Left lung (tissue), 14 donors: ENCODE measurements at places on chromosomes 16 and 17. TPM values are rescaled to one million over a fixed set of nuclear protein-coding genes. Genes with fewer than 3 reads are reported as not detected.

DNA sequence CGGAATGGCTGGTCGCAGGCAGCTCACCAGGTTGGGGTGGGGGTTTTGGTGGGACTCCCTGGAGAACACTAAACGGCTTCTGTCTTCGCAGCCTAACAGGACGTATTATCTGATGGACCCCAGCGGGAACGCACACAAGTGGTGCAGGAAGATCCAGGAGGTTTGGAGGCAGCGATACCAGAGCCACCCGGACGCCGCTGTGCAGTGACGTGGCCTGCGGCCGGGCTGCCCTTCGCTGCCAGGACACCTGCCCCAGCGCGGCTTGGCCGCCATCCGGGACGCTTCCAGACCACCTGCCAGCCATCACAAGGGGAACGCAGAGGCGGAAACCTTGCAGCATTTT lies 59.7 kb downstream of the PDPK1 start:
- peaks cover 72% of the 10 kb centered on the region for H3K36me3 ChIP-seq
- peak; percentile 64 for DNase-seq
- H3K4me1 ChIP-seq, result peaks cover under 1% of the 10 kb centered on the region
- no peaks in the 10 kb centered on the region for H3K27me3 ChIP-seq

DNA sequence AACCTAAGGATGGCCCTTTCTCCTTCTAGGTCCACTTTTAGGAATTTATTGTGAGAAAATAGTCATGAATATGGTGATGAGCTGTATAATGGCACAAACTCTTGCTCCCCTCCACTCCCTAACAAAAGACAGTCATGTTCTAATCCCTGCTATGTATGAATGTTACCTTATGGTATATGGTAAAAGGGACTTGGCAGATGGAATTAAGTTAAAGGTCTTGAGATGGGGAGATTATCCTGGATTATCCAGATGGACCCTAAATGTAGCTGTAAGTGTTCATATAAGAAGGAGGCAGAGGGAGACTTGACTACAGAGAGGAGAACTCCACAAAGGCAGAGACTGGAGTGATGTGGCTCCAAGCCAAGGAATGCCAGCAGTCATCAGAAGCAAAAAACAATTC lies 296.1 kb downstream of the SOX9 start:
- no peaks in the 10 kb centered on the region for H3K4me1 ChIP-seq
- H3K27ac ChIP-seq, result no peak overlapping the region
- H3K4me3 ChIP-seq, result no peak overlapping the region
- DNase-seq, result no peak
- no peaks in the 10 kb centered on the region for H3K27me3 ChIP-seq

- no peaks in the 10 kb centered on the region for H3K27me3 ChIP-seq
- H3K27ac ChIP-seq, result no peak overlapping the region
- H3K4me3 ChIP-seq, result no peak overlapping the region
- no peaks in the 10 kb centered on the region for H3K4me1 ChIP-seq
- peak; percentile 28 for DNase-seq
- no peaks in the 10 kb centered on the region for H3K36me3 ChIP-seq
These were observed 540.3 kb downstream of the KCNJ2 start for GRCh38 chr17:70709596-70709995.

Gene PKMYT1
- total RNA-seq, result 14.3 TPM

GRCh38 chr16:49521734-49522325 lies 148.2 kb downstream of the C16orf78 start:
- H3K36me3 ChIP-seq, result no peaks in the 10 kb centered on the region
- H3K4me3 ChIP-seq, result no peak overlapping the region
- DNase-seq, result no peak
- no peaks in the 10 kb centered on the region for H3K4me1 ChIP-seq

Gene TNP2
- total RNA-seq, result not detected

Gene MYO15A
- 1.6 TPM for total RNA-seq

Gene AIPL1
- not detected for total RNA-seq

Gene TMIGD1
- total RNA-seq, result not detected

Gene PGS1
- 63.4 TPM for total RNA-seq

- H3K36me3 ChIP-seq, result peaks cover 79% of the 10 kb centered on the region
- DNase-seq, result no peak
- H3K27me3 ChIP-seq, result no peaks in the 10 kb centered on the region
These were observed 70.3 kb downstream of the SDR42E1 start for GRCh38 chr16:81940781-81941560.

Gene ANKRD40CL
- total RNA-seq, result not detected

Gene KRT12
- total RNA-seq, result not detected

- DNase-seq, result no peak
- peaks cover 19% of the 10 kb centered on the region for H3K4me1 ChIP-seq
- H3K36me3 ChIP-seq, result peaks cover 14% of the 10 kb centered on the region
- H3K27me3 ChIP-seq, result no peaks in the 10 kb centered on the region
These were observed 23.8 kb downstream of the TMEM94 start for GRCh38 chr17:75480281-75480680.

DNA sequence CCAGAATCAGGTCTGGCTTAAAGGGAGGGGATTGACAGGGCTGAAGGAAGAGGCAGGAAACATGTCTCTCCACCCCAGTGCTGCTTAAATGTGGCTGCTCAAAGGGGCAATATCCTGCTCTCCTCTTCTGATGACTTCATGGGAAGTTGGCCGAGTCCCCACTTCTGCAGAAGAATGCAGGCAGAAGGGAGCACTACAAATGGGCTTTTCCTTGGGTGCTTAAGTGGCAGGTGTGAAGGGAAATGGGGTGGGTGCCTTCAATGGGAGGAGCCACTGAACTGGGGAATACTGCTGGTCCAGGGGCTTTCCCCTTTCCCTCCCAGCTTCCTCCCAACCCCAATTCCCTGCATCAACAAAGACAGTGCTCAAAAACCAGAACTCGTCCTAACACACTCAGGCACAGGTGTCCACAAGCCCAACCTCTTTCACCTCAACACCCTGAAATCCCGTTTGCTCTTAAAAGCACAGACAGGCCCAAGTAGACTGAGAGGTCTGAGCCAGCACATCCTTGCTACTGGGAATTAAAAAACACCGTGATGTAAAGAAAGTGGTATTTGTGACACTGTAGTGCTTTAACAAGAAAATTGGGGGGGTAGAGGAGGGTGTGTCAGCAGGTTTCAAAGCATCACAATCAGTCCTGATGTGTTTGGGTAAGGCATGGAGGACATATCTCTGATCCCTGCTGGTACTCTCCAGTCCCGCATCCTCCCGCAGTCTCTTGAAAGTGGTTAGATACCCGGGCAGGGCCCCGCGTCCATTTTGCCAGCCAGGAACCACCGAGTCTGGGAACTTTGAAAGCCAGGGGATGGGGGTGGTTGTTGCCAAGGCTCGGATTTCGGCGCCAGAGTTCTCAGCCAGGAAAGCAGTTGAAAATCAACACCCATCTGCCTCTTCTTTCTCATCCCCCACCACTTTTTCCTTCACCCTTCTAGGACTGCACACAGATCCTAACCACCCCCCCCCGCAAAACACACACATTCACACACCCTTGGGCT lies 1.6 kb downstream of the CA10 start:
- H3K27me3 ChIP-seq, result peaks cover 44% of the 10 kb centered on the region
- no peak overlapping the region for H3K4me3 ChIP-seq
- no peak overlapping the region for H3K27ac ChIP-seq
- H3K4me1 ChIP-seq, result no peaks in the 10 kb centered on the region

DNA sequence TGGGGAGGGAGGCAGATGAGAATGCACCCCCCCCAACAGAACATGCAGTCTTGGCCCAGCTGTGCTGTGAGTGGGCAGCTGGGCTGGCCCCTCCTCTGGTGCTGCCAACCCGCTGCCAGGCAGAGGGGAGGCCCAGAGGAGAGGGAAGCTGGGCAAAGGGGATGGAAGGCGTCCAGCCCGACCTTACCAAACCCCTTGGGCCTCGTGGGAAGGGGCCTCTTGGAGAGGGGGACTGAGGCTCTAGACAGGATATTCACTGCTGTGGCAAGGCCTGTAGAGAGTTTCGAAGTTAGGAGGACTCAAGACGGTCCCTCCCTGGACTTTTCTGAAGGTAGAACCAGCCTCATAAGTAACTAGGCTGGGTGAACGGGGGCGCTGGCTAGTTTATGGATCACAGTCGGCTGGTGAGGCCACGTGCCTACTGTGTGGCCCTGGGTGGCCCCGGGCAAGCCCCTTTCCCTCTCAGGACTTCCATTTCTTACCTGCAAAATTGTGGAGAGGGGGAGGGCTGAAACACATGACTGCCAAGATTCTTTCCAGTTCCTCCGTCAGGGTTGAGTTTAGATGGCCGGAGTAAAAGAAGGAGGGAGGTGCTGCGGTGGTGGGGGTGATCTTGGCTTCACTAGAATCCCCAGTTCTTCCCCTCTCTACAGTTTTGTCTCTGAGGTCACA lies 857 bp upstream of the STAT5A start:
- no peaks in the 10 kb centered on the region for H3K27me3 ChIP-seq
- peaks cover 13% of the 10 kb centered on the region for H3K36me3 ChIP-seq
- H3K4me3 ChIP-seq, result peak overlapping the region; percentile 79
- H3K4me1 ChIP-seq, result peaks cover 16% of the 10 kb centered on the region
- no peak for DNase-seq
- peak overlapping the region; percentile 95 for H3K27ac ChIP-seq

DNA sequence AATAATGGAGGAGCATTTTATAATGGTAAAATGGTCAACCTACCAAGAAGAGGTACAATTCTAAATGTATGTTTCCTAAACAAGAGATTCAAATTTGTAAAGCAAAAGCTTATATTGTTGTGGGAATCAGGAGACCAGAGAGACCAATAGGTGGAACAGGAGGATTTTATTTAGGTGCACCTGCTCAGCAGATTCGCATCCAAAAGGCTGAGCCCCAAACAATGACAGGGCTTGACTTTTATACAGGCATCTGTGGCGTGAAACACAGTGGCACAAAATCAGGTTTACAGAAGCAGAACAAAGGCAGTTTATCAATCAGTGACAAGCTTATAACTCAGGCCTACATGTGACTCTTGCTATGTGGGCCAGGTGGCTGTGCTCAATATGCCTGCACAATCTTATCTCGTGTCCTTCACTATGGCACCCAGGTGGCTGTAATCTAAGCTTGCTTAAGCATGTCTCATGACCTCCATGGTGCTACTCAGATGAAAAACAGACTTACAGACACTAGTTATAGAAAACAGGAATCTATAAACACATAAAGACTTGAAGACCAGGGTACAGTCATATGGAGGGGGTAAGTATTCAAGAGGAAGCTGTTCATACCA lies 780.2 kb upstream of the CA10 start:
- no peaks in the 10 kb centered on the region for H3K36me3 ChIP-seq
- no peak for DNase-seq
- no peaks in the 10 kb centered on the region for H3K4me1 ChIP-seq
- H3K27ac ChIP-seq, result no peak overlapping the region
- no peaks in the 10 kb centered on the region for H3K27me3 ChIP-seq
- H3K4me3 ChIP-seq, result no peak overlapping the region

Gene TPSD1
- not detected for total RNA-seq

DNA sequence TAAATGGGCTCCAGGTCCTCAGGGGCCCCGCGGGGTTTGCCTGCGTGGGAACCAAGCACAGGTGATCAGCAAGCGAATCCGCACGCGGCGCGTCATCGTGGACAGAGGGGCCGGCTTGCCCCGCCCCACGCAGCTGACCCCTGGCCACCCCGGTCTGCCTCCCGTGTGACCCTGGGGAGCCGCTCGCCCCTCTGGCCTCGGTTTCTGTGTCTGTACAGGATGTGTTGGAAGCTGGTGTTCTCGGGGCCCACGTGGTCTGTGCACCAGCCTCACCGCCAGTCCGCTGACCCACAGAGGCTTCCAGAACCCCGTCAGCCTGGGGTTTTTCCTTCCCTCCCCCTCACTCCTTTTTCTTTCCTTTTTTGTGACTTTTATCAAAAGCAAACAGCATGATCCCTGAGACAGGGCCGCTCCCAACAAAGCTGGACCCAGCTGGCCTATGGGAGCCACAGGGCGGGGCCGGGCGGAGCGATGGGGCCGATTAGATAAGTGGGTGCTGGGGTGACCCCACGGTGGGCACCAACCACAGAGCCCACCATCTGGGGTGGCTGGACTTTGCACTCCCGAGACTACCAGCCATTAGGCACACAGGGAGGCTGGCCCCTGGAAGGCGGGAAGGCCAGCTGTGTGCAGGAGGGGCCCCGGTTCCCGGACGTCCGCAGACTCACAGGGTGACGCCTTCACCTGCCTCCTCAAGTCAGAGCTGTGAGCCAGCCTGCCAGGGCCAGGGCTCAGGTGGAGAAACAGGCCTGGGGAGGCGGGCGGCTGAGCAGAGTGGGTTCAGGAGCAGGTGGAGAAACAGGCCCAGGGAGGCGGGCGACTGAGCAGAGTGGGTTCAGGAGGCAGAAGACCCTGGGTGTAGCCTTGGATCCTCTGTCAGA lies 56.0 kb downstream of the ZFPM1 start:
- no peaks in the 10 kb centered on the region for H3K27me3 ChIP-seq
- H3K4me1 ChIP-seq, result no peaks in the 10 kb centered on the region
- no peaks in the 10 kb centered on the region for H3K36me3 ChIP-seq
- no peak for DNase-seq
- H3K4me3 ChIP-seq, result no peak overlapping the region

Gene ADORA2B
- total RNA-seq, result 5.2 TPM

Gene RASD1
- 11.2 TPM for total RNA-seq

Gene CACNG4
- total RNA-seq, result 6.0 TPM

GRCh38 chr17:77033892-77034404 lies 106.8 kb upstream of the SEC14L1 start:
- H3K4me3 ChIP-seq, result no peak overlapping the region
- peaks cover 5% of the 10 kb centered on the region for H3K27me3 ChIP-seq
- H3K36me3 ChIP-seq, result no peaks in the 10 kb centered on the region
- no peak for DNase-seq
- H3K27ac ChIP-seq, result no peak overlapping the region
- no peaks in the 10 kb centered on the region for H3K4me1 ChIP-seq

Gene COPRS
- 35.4 TPM for total RNA-seq

- no peaks in the 10 kb centered on the region for H3K27me3 ChIP-seq
- DNase-seq, result no peak
- H3K27ac ChIP-seq, result no peak overlapping the region
- no peaks in the 10 kb centered on the region for H3K36me3 ChIP-seq
These were observed 24.3 kb downstream of the KCNG4 start for GRCh38 chr16:84215531-84215930.

Gene ABCC11
- 0.05 TPM for total RNA-seq

DNA sequence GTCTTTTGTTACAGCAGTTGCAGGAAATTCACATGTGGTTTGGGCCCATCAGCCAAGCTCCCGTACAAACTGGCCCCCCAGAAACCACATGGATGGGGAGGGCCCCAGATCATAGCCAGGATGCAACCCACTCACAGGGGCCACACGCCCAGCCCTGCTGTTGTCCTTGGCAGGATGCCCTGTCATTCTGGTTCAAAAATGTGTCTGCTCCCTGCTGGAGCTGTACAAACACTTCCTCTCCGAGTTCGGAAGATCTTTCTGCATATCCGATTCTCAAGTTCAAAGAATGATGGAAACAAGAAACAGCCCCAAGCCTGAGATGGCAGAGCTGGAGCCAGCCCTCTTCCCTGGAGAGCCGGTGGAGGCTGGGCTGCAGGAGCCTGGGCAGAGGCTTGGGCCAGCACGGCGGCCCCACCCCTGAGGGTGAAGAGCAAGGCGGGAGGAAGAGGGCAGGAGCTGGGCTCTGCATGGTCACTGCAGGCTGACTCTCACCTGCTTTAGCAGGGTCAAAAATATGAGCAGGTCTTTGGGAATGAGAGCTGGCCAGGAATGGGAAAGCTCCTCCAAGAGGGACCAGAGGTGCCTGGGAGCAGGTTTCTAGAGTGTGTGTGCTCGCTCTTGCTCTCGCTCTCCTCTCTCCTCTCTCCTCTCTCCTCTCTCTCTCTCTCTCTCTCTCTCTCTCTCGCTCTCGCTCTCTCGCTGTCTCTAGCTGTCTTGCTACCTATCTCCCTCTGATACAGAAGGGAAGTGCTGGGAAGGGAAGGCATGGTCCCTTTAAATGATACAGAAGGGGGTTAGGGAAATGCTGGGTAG lies 34.7 kb upstream of the ENPP7 start:
- no peak overlapping the region for H3K27ac ChIP-seq
- peaks cover 12% of the 10 kb centered on the region for H3K4me1 ChIP-seq
- H3K4me3 ChIP-seq, result no peak overlapping the region
- H3K27me3 ChIP-seq, result peaks cover 28% of the 10 kb centered on the region
- peak; percentile 71 for DNase-seq
- no peaks in the 10 kb centered on the region for H3K36me3 ChIP-seq

Gene PRAC2
- total RNA-seq, result not detected

Gene CCL1
- total RNA-seq, result not detected

Gene KRTAP9-2
- not detected for total RNA-seq
